T follicular helper cell (primary cell): ENCODE measurements at places on chromosomes 1 and 21.

DNA sequence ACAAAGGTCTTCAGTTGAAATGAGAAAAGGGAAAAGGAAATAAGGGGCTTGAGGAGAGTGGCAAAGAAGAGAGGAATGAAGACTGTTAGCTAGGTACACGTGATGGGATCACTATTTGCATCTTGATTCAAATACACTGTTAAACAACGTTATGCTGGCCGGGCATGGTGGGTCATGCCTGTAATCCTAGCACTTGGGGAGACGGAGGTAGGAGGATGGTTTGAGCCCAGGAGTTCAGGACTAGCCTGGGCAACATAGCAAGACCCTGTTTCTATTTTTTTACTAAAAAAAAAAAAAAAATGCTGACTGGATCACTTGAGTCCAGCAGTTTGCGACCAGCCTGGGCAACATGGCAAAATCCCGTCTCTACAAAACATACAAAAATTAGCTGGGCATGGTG lies 2.4 kb downstream of the RBM34 start:
- no peak for DNase-seq

GRCh38 chr21:41222247-41223068 lies 54.5 kb downstream of the BACE2 start:
- no peak for DNase-seq

- no peak for DNase-seq
These were observed 98.0 kb downstream of the ETS2 start for GRCh38 chr21:38903690-38904139.

DNA sequence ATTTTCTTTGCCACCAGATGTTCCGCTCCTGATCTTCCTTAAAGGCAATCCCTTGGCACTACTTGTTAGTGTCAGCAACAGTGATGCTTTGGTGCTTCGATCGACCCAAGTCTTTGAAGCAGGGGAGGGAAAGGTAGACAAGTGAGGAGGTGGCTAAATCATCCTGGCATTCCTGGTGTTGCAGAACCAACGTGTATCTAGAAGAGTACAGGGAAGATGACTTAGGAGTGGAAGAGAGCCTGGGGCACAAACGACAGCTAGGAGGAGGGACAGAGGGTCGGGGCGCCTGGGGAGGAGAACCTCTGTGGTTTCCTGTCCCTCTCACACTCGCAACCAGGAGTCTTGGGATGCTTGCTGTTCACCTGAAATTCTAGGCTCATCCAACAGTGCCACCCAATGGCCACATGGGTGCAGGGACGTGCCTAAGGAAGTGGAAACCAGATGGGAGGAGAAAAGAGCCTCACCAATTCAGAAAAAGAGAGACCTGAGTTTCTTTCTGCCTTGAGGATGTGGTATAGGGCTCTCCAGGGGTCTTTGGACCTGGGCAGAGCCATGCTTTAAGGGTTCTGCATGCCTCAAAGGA lies 9.5 kb upstream of the KCNA2 start:
- peak; percentile 39 for DNase-seq

DNA sequence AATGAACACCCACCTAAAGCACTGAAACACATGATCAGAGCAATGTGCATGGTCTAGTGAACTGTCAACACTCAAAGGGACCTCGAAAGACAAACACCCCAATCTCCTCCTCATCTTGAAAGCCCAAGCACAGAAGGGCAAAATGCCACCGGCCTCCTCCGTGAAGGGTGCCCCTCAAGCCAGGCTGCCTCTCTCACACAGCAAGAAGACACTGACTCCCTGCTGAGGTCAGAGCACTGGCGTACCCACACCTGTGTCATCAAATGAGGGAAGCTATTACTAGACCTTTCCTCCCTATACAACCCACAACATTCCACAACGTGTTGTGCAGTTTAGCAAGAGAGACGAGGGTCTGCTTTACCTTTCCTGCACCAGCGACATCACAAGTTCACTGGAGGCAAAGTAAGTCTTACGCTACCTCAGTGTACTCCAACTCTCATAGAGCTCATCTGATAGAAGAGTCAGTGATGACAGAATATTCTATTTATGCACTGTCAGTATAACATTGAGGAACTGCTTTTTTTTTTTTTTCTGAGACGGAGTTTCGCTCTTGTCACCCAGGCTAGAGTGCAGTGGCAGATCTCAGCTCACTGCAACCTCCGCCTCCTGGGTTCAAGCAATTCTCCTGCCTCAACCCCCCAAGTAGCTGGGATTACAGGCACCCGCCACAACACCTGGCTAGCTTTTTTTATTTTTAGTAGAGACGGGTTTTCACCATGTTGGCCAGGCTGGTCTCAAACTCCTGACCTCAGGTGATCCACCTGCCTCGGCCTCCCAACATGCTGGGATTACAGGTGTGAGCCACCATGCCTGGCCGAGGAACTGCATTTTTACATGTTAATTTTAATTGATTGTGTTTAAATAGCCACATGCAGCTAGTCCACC lies 3.3 kb downstream of the SH3BP5L start:
- no peak for DNase-seq

- DNase-seq, result peak; percentile 8
These were observed 631.8 kb downstream of the AJAP1 start for GRCh38 chr1:5286244-5286643.

DNA sequence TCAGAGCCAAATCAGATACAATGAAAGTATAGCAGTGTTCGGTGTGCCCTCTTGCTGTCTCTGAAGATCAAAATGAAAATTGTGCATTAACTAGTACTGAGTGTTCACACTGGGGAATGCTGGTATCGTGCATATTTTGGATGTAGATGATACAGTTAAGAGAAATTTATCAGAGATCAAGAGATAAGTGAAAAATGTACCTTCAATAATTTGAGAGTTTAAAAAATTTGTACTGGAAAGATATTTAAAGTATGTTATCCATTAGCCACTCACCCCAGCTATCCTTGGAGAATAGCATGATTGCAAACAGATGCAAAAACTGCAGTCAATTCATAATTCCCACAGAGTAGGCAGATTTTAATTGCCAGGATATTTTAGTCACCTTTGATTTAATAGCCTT lies 56.4 kb downstream of the GREM2 start:
- DNase-seq, result no peak

GRCh38 chr1:8718850-8719361 lies 98.5 kb downstream of the RERE start:
- DNase-seq, result no peak

- DNase-seq, result no peak
These were observed 102.3 kb upstream of the ZNF648 start for GRCh38 chr1:182163821-182164223.

DNA sequence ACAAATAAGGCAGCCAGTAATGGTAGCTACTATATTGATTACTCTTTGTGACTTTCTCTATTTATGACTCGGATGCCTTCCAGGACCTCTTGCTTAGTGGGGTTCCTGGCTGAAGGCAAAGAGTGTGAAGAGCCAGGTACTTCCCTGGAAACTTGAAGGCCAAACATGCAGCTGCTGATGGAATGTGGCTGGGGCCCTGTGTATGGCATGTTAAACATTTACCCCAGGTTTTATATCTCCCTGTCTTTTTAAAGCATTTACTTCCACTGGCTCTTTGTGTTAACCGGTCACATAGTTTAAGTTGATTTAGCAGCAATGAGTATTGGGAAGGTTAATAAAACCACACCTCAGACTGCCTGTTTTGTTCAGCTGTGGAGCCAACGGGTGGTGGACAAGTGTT lies 45.7 kb upstream of the PAXBP1 start:
- no peak for DNase-seq

- no peak for DNase-seq
These were observed 586.4 kb downstream of the DPYD start for GRCh38 chr1:97334454-97334853.

DNA sequence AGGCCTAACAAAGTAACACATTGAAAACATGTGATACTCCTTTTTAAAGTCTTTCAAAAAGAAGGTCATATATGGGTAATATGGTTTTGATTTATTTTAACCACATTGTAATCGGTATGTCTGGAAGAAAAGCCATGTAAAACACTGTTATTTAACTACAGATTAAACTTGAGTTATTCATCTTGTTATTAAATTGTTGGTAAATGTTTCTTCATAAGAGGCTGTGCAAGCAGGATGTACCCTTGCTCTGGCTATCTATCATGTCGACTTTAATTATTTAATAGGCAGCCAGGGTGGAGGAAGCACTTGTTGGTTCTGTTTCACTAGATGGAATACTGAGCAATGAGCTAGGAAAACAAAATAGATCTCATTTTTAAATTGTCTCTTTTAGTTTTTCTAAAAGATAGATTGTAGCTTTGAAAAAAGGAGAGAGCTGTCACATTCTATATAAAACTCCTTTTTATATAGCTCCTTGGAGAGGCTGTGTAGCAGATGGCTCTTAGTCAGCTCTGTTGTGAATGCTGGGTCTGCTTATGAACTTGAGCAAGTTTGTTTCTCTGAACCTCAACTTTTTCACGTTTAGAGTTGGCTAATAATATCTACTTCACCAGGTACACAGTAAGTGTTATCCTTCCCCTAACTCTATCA lies 39.5 kb downstream of the LRRC8B start:
- no peak for DNase-seq

DNA sequence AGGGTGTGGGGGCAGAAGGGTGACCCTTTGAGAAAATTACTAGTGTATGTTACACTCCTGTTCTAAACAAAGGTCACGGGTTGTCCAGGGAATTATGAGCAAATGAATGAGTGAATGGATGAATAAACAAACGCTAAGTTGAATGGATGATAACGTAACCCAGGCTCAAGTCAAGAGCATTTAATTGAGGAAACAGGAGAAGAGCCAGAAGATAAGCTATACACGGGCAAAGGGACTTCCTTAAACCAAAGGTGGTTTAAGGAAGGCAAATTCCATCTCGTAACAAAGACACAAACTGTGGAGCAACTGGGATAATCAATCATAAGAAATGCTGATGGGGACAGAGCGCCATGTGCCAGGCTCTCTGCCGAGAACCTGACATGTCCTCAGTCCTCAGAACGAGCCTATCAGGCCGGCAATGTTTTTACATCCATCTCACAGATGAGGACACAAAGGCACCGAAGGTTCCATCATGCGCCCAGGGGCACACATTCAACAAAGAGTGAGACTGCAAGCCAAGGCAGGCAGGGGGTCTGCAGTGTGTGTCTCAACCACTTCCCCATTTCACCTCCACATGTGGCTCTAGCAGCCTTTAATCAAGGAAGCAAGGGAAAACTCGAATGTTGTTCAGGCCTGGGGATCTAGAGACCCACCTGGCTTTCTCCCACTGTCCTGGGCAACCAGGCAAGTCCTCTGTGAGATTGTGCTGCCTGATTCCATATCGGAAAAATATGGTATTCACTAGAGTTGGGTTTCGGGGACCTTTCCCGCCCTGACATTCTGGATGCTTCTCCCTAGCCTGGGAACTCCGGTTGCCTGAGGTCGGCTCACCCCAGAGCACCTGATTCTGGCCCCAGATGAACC lies 126.8 kb upstream of the EDN2 start:
- DNase-seq, result no peak

DNA sequence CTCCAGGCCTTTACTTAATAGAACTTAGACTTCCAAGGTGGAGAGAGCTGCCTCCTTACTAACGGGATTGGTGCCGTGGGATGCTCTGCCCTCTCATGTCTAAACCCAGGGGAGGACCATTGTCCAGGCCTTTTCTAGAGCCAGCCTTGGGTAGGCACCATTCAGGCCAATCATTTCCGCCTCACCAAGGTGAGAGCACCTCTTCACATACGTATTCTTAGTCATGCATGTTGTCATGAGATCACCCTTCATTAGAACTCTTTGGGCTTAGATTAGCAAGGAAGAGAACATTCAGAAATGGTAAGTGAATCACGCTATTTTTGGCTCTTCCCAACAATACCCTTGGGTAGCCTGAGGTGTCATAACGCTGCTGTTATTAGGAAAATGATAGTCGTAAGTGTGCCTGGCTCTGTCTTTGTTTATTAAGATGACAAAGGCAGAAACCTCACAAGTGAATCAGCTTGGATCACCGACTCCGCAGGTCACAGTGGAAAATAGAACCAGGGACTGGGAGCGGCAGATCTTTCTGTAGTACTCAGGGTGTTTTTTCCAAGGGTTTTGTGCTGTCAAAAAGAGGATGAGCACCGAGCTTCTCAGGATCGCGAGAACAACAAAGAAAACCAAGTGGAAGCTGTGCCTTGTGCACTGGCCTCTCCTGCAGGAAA lies 55.0 kb downstream of the HUNK start:
- DNase-seq, result no peak

DNA sequence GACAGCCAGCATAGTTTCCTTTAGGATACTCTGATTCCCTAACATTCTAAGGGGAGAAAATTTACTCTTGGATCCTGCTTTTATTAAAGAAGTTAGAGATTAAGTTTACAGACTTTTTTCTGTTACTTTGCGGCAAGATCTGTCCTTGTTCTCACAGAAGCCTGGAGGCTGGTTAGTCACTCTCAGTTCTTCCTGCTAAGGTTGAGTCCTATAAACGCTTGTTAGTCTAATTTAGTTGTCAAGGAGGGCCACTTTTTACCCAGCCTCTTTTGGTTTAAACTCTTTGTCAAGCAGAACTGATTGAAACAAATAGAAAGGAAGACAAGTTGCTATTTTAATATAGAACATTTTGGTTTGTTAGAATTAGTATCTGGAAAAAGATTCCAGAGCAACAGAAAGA lies 89.7 kb downstream of the C21orf91 start:
- no peak for DNase-seq

DNA sequence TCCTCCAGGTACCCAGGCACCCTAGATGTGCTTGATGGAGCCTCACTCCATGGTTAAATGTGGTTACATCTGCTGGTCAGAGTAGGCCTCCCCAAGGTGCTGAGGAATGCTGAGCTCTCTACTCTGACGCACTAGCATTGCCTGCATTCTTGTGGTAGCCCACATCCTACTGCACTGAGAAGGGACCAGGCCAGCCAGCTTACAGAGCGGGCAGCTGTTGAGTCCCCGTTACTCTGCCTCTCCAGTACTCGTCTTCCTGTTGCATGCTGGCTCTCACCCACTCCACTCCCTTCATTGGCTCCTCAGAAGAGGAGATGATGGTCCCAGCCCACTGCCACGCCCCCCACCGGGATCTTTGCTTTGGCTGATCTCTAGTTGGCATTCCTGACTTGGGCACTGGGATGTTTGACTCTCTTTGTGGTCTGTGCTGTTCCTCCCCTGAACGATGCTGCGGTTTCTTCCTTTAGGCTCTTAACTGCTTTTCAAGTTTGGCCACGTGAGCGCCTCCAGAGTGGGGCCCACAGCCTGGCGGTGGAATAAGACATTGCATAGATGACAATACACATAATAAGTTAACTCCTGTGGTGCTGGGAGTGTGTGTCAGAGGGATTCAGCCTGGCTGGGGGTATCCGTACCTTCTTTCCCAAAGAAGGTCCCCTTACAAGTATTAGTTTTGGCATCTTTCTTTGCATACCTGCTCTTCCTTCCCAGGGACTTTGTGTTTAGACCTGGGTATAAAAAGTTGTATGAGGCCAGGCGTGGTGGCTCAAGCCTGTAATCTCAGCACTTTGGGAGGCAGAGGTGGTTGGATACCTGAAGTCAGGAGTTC lies 18.6 kb downstream of the AZIN2 start:
- DNase-seq, result peak; percentile 50
